ENCODE measurements at places on chromosomes 11 and 22.
A peak's percentile ranks its signal among the peaks of the same experiment; 100 is the strongest.

DNA sequence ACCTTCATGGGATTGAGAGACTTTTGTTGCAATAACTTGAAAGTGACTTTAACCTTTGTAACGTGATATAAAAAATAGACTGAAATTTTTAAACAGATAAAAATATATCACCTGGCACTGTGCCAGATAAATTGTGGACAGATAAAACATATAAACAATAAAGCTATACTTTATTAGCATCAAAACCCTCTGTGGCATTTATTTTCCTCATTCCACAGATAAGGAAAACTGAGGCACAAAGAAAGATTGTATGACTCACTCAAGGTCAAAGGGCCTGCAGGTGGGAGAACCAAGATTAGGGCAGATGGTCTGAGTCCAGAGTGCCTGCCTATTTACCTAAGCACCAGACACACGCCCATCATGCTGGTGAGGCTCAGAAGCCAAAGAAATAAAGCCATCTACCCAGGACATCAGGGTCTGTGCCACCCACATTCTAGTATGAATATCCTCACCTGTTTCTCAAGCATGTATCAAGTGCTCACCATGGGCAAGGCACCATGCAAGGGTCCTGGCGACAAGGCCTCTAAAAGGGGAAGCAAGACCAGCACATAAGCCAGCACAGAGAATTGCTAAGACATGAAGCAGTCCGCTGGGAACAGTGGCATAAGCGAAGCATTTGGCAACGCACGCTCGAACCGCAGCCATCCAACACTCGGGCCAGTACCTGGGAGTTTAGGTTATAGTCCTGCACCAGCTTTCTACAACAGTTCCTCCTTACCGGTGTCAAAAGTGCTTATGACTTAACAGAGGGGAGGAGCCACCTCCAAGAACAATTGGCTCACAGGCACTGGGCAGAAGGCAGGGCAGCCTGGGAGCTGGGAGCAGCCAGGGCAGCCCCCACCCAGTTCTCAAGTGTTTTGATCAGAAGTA lies 17.6 kb downstream of the MYH9 start:
- no peak for DNase-seq

DNA sequence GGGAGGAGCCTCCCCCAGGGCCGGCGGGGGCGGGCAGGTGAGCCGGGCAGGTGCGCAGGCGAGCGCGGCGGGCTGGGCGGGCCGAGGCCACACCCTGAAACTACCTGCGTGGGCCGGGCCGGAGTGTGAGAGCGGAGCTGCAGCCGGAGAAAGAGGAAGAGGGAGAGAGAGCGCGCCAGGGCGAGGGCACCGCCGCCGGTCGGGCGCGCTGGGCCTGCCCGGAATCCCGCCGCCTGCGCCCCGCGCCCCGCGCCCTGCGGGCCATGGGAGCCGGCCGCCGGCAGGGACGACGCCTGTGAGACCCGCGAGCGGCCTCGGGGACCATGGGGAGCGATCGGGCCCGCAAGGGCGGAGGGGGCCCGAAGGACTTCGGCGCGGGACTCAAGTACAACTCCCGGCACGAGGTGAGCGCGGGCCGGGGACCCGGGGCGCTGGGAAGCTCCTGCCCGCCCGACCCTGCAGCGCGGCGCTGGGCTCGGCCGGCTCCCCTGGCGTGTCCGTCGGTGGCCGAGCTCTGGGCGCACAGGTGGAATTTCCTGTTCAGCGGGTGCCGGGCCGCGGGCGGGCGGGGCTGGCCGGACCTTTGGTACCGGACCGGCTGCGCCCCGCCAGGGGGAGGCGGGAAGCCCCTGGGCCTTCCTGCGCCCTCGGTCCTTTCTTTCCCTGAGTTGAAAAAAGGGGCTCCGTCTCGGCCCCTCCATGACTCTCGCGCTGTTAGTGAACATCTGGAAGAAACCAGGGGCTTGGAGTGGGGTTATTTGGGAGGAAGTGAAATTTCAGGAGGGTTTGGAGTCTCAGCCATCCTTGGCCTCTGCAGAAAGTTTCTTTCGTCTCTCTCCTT lies at the start of gene ST14:
TSS of gene ST14 (plus strand) at position 126 of the 841 bp plus-strand sequence. CDS start at position 324, 198 bp downstream.
- no peak for DNase-seq

- peak; percentile 26 for DNase-seq
Observed at GRCh38 chr11:67293090-67293489, 4.0 kb downstream of the ANKRD13D start.

- no peak for DNase-seq
Observed at GRCh38 chr11:530960-531831, 4.2 kb downstream of the HRAS start.

DNA sequence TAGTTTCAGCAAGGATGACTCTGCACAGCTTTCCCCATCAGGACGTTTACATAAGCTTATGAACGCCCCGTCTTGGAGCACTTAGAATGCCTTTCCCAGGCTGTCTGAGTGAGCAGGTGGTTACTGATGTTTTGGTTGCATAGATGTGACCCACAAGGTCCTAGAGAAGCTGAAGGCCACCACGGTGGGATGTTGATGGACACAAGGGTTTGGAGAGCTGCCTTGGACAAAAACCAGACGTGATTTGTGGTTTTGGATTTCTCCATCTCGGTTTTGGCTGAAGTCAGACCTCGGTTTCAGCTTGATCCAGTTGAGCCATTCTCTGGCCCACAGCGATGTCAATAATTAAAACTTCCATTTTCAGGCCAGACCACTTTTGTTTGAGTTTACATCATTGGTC lies 151.9 kb downstream of the LDLRAD3 start:
- no peak for DNase-seq

GRCh38 chr11:77642228-77642627 lies 4.6 kb upstream of the CLNS1A start:
- DNase-seq = no peak

DNA sequence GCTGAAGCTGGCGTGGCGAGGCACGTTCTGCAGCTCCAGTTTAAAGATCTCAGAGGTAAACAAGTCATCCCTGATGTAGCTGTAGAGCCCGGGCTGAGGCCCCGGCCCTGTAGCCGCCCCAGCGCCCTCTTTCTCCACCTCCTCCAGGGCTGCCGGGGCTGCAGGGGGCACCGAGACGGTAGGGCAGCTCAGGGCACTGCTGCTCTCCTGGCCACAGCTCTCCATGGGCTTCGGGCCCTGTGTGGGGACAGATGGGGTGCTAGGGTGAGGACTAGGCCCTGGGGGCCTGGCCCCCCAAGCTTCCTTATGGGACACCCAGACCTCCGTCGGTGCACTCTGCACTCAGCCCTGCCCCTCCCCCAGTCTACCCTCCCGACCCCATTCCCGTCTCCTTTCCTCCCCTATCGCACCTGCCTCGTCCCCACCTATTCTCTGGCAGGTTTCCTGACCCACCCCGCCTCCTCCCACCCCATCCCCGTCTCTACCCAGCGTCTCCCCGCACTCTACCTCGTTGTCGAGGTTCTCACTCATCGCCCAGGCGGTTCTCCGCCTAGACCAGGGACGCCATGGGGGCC lies 559 bp downstream of the RANBP1 start:
- no peak for DNase-seq

GRCh38 chr11:115924744-115925567 lies 420.7 kb upstream of the CADM1 start:
- DNase-seq = no peak

DNA sequence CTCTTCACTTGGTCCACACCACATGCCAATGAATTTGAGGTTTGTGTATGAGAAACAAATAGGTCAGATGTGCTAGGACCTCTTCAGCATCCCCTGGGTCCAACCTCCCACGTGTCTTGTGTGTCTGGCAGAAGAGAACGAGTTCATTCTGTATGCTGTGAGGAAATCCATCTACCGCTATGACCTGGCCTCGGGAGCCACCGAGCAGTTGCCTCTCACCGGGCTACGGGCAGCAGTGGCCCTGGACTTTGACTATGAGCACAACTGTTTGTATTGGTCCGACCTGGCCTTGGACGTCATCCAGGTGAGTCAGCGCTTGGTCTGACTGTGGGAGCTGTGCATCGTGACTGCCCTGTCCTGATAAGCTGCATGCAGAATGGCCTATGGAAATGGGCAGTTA lies 101.0 kb upstream of the SORL1-AS1 start:
- no peak for DNase-seq

DNA sequence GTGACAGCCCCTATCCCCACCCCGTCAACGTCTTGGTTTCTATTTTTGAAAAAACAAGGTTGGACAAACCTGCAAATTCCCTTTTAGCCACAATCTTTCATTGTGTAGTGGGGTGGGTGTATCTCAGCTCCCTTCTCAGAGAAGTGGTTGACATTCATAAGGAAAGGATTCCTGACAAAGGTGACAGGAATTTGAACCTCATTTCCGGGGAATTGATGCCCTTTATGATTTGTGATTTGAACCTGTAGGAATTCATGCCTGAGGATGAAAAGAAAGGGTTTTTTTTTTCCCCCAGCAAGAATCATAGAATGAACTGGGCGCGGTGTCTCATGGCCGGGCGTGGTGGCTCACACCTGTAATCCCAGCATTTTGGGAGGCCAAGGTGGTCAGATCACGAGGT lies 14.5 kb downstream of the YPEL4 start:
- no peak for DNase-seq

DNA sequence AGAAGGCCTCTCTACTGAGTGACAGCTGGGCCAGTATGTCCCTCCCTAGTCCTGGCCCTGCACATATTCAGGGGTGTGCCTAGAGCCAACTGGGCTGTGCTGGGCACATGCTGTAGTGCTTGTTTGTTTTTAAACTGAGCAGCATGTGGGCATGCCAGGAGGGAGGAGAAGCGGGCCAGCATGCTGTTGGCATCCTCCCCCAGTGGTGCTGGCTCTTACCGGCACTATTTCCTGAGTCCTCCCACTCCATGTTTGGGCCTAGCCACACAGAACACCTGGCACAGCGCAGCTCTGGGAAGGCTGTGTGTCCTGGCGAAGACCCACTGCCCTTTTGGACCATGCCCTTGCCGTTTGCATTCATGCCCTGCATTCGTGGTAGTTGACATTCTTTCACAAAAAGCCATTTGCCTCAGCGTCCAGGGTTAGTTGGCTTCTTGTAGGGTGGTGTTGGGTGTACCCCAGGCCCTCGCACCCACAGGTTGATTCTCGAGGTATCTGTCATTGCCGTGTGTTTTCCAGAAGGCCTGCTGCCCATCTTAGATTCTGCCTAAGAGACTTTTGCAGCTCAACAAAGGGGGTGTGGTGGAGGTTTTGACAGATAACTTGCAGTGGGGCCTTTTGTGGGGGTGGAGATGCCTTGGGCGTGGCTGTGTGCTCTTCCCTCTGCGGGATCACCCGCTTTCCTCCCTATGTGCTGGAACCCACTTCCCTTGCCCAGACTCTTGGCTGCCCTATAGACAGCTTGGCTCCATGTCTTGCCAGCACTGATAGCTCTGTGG lies 13.6 kb downstream of the DGCR8 start:
- no peak for DNase-seq

Measured in GM04503 (cell line).